ENCODE measurements at places on chromosomes 12 and 14.

- no peak for DNase-seq
These were observed 53.1 kb downstream of the PPP1R36 start for GRCh38 chr14:64602826-64603225.

DNA sequence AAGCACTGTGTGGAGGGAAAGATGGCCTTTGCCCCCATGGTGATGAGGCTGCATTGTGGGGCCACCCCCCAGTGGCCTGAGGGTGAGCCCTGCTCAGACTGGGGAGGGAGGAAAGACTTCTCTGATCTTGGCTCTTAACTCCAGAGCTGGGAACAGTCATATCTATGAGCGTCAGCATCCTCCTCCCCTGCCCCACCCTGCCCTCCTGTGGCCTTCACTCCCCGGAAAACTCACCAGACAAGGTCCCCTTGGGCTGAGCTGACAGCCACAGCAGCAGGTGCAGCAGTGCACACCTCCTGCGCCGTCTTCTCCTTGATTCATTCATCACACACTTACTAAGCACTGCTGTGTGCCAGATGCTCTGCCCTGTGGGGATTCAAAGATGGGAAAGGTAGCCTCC lies 98.8 kb downstream of the B4GALNT3 start:
- no peak for DNase-seq

- no peak for DNase-seq
These were observed 285.8 kb downstream of the ADGRD1 start for GRCh38 chr12:131239384-131240094.

- peak; percentile 31 for DNase-seq
These were observed 34.0 kb downstream of the FIGNL2 start for GRCh38 chr12:51814311-51815088.

GRCh38 chr14:81157431-81157830 lies 63.3 kb downstream of the GTF2A1 start:
- no peak for DNase-seq
